ENCODE measurements at places on chromosomes 2 and 18.

- no peak for DNase-seq
These were observed 2.4 kb downstream of the AOX1 start for GRCh38 chr2:200588076-200588678.

- DNase-seq, result no peak
These were observed at the start of gene TMEM163 for GRCh38 chr2:134718817-134719814. TSS of gene TMEM163 (minus strand) at chr2:134719000.

DNA sequence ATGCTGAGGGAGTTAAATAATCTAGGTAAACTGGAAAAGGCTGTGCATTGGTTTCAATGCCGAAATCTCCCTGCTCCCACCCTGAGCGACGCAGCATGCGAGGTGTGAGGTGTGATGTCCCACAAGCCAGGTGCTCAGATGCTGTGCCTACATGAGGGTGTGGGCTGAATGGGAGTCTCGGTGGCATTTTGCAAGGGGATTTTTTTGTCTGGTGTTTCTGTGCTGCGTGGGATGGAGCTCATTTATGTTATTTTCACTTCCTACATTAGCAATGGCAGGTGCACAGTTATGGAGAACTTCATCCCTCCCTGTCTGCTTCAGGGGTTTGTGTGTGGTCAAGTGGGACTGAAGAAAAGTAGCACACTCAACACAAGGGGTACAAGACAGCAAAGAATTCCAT lies 110.2 kb upstream of the CCDC68 start:
- DNase-seq, result no peak

- no peak for DNase-seq
These were observed 94.1 kb downstream of the ANKRD44 start for GRCh38 chr2:197216361-197216979.

- no peak for DNase-seq
These were observed 182.7 kb downstream of the INHBB start for GRCh38 chr2:120528693-120529076.

- DNase-seq, result no peak
These were observed 476.4 kb upstream of the CHST9 start for GRCh38 chr18:27661320-27662018.

DNA sequence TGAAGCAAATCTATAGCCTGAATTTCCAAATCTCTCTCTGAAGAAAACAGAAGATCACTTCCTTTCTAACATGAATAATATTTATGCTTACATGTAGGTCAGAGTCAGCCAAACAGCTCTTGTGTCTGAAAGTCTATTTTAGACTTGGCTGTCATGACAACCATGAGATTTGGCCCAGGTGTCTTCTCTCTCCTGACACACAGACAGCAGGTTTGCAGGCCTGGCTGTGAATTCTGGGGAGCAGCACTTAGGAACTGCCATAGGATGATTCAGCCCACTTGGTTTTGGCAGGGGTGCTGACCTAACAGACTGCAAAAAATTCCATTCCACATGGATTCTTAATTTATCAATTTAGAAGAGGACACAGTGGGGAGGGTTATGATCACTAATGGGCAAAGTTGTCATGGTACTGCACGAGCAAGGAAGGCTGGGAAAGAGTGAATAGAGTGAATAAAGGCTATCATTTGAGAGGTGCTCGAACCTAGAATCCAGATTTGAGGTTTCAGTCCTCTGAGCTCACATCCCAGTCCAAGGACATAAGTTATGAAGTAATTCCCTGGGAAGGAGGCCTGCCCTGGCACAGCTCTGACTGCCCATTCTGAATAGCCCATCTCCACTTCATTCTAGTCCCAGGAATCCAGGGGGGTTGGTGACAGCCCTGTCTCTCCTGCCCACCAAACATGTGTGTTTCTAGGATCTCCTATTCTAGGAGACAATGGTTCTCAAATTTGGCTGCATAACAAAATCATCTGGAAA lies 453.9 kb upstream of the TRIB2 start:
- no peak for DNase-seq

GRCh38 chr18:7787339-7787738 lies 220.2 kb downstream of the PTPRM start:
- no peak for DNase-seq

- no peak for DNase-seq
These were observed 42.8 kb downstream of the ATOH8 start for GRCh38 chr2:85796341-85797262.

GRCh38 chr2:226435146-226435545 lies 364.5 kb downstream of the IRS1 start:
- DNase-seq, result no peak

GRCh38 chr18:45417392-45417791 lies 197.9 kb upstream of the SLC14A2 start:
- DNase-seq, result no peak

- DNase-seq, result no peak
These were observed 105.5 kb upstream of the ASB18 start for GRCh38 chr2:236369661-236370062.

DNA sequence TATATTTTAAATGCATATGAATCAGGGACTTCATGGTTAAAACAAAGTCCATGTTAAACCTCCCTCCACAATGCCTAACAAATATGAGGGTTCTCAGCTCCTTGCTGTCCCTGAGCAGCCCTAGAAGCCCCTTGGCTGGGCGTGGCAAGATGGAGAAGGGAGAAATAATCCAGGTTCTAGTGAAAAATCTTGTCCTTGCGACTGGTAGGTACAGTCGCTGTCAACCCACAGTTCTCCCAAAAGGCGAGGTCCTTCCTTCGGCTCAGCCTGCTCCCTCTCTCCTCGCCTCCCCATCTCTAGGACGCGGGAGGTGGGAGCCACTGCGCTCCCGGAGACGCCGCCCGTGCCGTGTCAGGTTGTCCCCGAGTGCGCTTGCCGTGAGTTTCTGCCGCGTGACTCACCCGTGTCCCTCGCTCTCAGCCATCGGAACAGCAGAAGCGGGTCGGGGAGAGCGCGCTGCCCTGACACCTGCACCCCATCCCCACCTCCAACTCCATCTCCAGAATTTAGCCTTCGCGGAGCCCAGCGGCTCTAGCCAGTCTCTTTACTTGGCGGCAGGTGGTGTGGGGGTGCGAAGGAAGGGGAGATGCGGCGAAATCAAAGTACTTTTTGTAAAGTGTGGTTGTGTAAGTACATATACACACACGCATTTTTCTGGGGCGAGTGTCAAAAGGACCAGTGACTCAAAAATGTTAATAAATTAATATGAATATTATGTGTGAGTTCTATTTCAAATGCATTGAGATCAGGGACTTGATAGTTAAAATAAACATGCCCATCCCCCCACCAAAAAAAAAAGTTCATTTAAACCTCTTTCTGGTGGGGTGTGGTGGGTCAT lies 65.1 kb upstream of the TMEM17 start:
- no peak for DNase-seq

DNA sequence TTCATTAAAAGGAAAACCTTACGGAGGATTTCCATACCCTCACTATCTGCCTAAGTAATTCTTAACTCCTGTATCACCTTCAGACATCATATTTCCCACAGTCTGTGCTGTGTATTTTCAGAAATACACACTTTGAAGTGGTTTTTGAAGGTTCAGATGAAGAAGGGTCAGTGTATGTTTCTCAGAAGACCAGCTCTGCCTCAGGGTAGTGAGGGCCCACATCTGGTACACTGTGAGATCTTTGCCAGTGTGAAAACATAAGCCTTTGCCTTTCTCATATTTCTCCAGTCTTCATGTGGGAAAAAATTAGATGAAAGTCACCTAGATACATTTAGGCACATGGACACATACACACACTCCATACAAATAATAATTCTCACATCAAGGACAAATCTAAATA lies 408.4 kb downstream of the RIT2 start:
- DNase-seq, result no peak

DNA sequence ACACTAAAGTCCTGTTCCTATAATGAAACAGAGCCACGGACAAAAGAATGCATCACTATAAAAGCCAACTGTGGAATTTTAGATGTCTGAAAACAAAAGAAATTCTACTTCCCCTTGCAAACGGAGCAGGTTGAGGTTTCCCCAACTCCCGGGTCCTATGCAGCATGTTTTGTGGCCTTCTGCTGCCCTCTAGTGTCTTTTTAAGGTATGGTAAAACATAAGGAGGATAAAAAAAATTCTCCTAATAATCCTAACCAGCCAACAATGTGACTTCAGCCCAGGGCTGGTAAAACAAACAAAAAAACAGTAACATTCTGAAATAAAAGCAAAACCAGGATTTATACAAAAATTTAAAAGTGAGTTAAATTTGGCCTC lies 539.5 kb downstream of the NRXN1 start:
- DNase-seq, result peak; percentile 50

DNA sequence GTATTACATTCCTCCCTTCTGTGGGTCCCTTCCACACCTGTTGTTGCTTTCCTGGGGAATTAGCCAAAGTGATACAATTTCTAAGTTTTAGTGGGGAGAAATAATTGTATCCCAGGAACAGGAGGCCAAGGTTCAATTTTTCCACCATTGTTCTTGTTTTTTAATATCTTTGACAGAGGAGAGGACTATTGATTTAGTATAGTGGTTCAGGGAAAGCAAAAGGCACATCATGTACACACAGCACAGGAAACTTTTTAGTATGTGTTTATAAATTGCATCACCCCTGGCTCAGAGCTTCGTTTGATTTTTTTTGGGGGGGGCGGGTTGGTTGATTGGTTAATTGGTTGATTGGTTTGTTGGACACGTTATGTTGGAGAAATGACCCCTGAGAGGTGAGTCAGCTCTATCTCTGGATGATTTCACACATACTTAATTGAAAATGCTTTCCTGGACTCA lies 431.6 kb downstream of the PID1 start:
- no peak for DNase-seq

GRCh38 chr2:21330786-21331391 lies 207.1 kb downstream of the TDRD15 start:
- DNase-seq, result no peak

DNA sequence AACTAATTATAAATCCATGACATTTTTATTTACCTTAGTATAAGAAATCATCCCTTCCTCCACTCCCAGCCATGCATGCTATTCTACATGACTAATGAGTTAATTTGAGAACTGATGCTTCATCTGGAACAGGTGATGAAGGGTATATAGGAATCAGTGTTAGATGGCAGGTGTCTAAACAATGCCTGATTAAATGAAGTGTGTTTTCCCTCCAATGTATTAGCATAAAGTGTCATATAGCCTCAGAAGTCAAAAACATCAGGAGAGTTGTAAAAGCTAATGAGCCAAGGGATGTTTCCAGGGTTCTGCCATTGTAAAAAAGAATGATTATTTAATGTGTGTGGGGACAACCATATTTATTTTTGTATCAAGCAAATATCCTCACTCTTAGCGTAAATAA lies 913.8 kb downstream of the DCC start:
- DNase-seq, result no peak

DNA sequence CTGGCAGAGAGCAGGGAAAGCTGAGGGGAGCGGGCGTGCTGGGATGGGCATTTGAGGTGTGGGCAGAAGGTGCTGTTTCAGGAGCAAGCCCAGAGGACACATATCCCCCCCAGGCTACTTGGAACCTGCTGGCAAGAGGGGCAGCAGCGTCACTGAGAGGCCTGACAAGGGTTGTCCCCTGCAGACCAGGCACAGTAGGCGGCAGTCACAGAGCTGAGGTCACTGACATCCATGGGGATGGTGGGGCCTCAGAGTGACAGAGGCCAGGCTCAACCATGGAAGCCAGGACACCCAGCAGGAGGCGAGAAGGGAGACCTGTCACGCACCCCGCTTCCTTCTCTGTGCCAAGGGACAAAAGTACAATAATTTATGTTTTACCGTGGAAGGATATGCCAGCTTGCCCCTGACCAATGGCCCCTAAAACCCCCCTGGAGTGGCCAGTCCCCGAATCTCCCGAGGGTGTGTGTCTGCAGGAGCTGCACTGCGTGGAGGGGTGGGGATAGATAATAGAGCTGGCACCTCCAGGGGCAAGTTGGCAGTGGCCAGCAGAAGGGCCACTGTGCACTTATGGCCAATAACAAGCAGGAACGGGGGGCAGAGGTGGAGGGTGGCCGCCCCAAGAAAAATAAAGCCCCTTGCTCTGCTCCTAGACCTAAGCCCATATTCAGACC lies 86.3 kb upstream of the SLC66A3 start:
- DNase-seq, result no peak

DNA sequence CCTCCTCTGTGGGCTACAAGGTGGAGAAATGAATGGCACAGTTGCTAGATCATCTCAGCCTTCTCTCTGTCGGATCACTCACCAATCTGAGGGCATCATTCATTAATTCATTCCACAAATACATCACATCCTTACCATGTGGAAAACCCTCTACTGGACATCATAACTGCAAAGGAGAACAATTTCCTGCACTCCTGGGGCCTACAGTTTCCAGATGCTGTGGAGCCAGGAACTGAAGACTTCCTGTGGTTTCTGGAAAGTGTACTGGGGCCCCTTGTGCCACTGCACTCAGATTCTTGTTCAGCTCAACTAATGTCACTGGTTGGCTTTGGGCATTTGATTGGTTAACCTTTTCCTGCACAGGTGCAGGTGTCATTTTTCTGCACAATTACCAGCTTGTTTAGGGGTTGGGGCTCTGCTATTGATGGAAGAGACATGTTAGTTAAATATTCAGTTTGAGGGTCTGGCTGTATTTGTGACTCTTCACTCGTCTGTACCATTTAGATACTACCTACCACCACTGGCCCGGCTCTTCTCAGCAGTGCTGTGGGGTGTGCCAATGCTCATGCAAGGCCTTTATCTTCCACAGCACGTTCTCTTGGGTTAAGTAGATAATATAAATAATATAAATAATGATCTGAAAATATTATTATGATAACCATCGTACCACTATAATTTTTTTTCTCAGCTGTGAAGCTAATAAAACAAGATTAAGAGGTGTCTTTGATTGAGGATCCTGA lies 427.3 kb downstream of the TSN start:
- no peak for DNase-seq

DNA sequence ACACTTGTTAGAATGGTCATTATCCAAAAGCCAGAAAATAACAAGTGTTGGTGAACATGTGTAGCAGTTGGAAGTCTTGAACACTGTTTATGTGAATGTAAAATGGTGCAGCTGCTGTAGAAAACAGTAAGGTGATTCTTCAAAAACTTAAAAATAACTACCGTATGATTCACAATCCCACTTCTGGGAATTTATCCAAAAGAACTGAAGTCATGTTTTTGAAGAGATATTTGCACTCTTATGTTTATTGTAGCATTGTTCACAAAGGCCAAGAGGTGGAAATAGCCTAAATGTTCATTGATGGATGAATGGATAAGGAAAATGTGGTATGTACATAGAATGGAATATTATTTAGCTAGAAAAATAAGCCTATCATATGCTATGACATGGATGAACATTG lies 6.3 kb upstream of the SPP2 start:
- DNase-seq, result no peak

DNA sequence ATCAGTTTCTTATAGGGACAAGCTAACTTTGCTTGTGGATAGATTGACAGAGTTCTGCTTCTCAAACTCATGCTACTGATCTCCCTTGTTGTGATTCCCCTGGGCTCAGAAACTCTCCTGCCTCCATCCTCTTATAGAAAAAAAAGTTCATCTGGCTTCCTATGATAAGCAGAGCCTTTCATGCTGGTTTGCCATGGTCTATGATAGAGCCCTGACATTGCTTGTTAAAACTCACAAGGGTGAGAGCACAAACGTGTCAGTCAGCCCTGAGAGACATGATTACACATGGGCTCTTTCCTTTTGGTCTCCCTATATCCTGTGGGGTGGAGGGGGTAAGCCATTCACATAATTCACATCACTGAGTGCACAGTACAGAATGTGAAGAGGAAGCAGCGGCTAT lies 121.8 kb downstream of the TDRD15 start:
- no peak for DNase-seq

- DNase-seq, result no peak
These were observed 34.0 kb downstream of the ZC3H8 start for GRCh38 chr2:112220831-112221230.

All from NCI-H2107 (cell line).